ENCODE measurements at places on chromosomes 5 and 9. TPM values are rescaled to one million over a fixed set of nuclear protein-coding genes. Genes with fewer than 3 reads are reported as not detected.

GRCh38 chr5:120465436-120465961 is 1.4 kb downstream of the PRR16 start:
- peak; percentile 9 for DNase-seq

GRCh38 chr5:135228222-135228621 is 170.8 kb downstream of the MACROH2A1 start:
- DNase-seq = no peak

DNA sequence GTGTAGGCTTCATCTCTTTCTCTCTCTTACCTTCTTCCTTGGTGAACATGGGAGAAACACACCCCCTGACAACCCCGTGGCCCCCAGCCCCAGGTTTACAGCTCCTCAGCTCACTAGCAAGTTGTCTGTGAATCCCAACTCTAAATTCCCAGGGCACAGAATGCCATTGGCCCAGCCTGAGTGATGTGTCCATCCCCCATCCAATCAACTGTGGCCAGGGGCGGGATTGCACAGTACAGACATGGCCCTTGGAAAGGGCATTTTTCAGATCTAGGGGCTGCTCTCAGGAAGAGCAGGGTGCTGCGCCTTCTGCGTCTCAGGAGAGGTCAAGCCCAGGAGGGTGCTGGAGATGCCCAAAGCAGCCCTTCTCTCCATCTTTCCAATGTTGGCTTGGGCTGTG is 48.2 kb upstream of the ASS1 start:
- no peak for DNase-seq

CER1 gene
- 0.06 TPM for polyA plus RNA-seq

DNA sequence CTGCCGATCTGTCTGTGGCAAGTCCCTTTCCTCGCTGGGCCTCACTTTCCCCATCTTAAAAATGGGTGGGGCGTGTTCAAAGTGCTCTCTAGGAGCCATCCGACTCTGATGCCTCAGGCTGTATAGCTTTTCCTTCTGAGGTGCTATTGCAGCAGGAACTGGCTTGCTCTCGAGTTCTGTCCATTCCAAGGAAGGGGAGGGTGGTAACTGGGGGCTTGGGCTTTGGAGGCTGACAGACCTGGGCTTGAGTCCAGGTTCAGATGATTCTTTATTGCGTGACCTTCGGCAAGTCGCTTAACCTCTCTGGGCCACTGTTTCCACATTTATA is 139.5 kb downstream of the RGS3 start:
- no peak for DNase-seq

DNA sequence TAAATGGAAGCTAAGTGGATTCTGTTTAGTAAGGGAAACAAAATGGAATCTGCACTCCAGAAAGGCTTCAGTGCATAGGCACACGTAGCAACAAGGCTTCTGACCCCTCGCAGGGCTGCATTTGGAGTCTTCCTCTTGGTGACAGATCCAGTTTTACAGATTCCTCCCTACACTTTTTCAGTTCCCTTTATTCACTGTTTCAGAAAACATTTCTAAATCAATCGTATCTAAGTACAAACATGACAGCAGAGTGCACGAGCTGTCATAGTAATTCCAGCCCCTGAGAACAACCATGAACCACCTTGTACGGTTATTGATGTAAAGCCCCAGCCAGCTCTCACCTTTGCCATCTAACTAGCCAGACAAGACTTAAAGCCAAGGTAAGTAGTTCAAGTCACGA is 491.6 kb downstream of the SEMA5A start:
- no peak for DNase-seq

GRCh38 chr5:6439588-6440550 is 8.8 kb upstream of the UBE2QL1 start:
- DNase-seq = no peak

DNA sequence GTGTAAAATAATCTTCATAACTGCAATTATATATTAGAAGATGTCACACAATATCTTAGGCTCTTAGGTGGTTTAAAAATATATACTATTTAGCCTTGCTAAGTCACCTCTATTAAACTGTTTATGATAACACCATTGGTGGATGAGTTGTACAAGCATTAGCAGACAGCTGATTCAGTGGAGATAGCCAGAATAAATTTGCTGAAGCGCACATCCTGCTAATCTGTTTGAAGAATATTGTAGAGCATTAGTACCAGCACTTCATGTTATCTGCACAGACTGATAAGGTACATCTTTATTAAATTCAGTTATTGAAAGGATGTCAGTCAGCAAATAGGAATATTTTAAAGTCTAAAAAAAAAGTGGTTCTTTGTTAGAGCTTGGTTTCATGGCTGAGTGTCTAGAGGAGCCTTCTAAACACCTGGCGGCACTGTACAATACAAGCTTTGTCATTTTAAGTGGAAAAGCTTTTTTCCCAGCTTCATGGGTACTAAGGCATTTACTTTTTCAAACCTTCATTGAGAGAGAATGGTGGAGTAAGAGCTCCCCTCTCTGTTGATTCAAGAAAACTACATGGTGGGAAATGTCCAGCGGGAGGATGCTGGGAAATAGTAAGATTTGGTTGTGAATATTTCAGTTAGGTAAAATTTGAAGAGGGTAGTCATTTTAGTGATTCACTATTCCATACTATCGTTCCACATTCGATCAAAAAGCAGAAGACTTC is 275.1 kb downstream of the SLF1 start:
- DNase-seq = no peak

DNA sequence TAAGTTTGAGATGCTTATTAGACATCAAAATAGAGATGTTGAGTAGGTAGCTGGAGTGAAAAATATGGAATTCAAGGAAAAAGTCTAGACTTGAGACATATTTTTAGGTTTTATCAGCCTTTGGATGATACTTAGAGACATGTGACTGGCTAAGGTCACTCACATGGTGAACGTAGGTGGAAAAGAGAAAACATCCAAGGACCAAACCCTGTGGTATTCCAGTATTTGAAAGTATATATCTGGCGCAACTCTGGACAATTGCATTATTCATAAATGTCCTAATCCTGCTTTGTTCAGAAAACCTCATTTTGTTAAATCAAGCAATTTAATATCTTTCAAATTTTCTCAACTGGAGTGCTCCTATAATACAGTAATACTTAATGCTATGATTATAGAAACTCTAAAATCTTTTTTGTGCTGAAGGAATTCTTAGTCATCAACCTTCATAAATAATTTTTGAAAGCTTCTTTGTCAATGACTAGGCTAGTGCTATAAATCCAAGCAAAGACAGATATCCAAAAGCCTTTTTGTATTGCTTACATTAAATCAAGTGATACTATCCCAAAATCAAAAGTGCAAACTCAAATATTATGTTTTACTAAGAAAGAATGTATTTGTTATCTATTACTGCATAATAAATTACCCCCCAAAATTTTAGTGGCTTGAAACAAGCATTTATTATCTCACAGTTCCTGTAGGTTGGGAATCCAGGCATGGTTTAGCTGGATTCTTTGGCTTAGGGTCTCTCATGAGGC is 452.0 kb downstream of the ENC1 start:
- DNase-seq = no peak

FAM151B gene
- polyA plus RNA-seq = 1.2 TPM

FBXL7 gene
- polyA plus RNA-seq = 7.2 TPM

PTGDS gene
- 4.6 TPM for polyA plus RNA-seq

DNA sequence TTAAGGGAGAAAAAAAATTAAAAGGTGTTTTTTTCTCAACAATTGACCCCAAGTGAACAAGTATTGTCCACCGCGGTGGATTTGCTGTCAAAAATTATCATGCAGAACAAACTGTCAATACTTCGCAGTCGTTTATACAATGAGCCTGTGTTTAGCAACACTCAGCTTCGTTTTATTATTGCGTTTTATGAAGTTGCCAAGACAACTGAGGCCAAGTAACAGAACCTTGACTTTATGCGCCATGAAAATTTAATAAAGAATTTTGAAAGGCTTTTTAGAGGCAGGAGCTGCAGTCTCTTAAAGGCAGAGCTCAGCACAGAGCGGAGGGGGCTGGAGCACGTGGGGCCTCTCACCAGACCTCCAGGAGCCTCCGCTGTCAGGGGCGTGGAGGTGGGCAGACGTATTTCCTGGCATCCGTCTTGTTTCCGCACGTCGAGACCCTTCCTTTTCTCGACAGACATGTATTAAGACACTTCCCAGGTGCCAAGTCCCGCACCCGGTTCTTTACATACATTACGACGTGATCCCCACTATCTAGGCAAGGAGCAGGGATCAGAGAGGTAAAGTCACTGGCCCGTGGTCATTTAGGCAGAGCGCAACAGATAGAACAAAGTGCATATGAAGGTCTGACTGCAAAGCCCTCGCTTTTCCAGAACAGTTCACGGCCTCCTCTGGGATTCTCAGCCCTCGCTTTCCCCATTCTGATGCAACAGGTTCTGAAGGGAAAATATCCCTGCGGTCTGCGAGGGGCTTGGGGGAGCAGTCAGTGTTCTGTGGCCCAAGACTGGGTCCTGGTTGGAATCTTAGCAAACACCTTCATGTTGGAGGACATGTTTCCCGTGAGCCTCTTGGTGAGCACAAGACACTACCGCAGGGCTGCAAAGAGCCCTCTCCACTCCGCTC is 164.4 kb downstream of the DAB2IP start:
- no peak for DNase-seq

CCDC192 gene
- 0.39 TPM for polyA plus RNA-seq

GRCh38 chr9:13810510-13810909 is 503.4 kb downstream of the NFIB start:
- DNase-seq = no peak

DNA sequence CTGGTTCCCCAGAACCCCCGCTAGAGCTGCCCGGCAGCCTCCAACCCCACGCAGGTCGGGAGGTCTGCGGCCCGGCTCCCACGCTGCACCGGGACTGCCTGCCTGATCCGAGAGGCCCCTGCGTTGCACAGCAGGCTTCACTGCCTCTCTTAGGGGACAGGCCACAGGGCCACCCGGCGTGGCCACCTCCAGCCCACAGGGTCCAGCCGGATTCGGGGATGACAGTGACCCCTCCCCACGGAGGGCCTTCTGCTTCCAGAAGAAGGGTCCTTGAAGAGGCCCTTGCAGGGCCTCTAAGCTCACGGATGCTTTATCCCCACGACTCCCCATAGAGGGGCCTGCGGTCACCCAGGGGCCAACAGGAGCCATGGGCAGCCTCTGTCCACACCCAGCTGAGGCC is 66.1 kb upstream of the PPP1R26 start:
- no peak for DNase-seq

SLC25A2 gene
- 0.04 TPM for polyA plus RNA-seq

PCDHGB2 gene
- polyA plus RNA-seq = 1.0 TPM

FOXD4L5 gene
- 0.09 TPM for polyA plus RNA-seq

BTNL3 gene
- polyA plus RNA-seq = 158 TPM

DNA sequence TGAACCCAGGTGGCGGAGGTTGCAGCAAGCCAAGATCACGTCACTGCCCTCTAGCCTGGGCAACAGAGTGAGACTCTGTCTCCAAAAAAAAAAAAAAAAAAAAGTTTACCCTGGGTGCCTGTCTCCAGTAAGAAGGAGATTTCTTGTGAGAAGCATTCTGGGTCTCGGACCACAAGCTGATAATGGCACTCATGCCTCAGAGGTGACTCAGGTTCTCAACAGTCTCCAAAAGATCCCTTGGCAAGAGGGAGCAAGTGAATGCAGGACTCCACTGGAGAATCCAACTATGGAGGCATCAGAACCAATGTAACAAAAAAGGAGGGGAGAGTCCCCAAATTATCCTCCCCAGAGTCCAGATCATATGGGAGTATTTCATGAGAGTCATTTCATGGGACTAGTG is 106.0 kb upstream of the LRRTM2 start:
- DNase-seq = no peak

DNA sequence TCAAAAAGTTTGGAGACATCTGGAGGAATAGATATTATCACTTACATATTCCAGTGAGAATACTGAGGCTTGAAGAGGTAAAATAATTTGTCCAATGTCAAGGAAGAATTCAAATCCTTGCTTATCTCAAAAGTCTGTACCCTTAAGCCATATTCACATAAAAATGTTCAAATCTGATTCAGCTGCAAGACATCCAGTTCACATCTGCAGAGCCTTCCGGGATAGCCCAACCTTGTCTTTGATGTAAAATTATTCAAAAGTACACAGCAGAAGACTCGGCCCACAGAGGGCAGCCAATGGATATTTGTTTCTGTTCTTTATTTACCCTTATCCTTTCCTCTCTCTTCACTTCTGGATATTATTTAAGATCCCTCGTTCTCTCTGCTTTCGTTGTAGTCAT is 1183.8 kb upstream of the WWC1 start:
- DNase-seq = no peak

- DNase-seq = no peak
Observed at GRCh38 chr5:135564331-135564730, 14.5 kb downstream of the CXCL14 start.

DNA sequence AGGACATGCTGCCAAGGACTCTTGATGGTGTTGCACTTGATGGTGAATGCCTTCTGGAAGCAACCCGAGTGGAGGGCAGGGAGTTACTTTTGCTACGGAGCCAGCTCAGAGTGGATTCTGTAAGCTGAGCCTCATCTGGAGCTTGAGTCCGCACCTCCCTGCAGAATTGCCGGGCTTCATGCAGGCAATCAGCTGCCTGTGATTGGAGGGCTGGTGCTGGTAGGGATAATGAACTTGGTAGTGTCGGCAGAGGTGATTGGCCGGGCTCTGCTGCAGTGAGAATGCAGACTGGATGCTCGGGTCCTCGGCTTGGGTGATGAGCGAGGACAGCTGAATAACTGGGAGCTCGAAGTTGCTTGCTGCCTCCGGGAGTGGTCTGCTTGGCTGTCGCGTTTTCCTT is 23.1 kb downstream of the SLC25A25 start:
- DNase-seq = peak; percentile 64

FSTL4 gene
- polyA plus RNA-seq = 1.4 TPM

- peak; percentile 43 for DNase-seq
Observed at GRCh38 chr5:126368239-126368812, 54.9 kb upstream of the GRAMD2B start.

DNA sequence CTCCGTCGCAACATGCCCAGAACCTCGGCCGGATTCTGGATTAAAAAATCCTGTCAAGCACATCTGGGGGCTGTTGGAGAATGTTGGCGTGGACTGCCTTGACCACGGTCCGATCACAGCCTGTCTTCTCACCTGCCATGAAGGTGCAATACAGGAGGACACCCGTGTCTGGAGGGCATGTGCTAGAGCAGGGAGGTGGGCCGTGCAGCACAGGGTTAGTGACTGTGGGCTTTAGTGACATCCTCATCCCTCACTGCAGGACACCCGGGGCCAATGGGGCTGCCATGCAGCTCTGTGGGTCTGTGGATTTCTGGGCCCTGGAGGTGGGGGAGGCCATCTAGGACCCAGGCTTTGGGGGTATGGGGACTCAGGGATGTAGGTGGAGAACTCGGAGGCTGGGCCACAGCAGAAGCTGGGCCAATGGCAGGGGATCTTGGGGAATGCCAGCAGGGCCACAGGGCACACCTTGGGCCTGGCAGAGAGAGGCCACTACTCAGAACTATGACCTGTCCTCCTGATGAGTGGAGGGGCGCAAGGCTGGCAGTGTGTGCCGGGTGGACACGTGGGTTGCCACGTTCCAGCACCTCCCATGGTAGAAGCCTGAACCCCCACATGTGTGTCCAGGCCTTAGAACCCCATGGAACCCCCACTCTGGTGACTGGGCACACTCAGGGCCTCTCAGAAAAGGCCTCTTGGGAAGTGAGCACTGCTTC is 23.3 kb downstream of the ZDHHC11B start:
- DNase-seq = no peak

ARSI gene
- 2.2 TPM for polyA plus RNA-seq

HCN1 gene
- 0.18 TPM for polyA plus RNA-seq

WDR55 gene
- 19.9 TPM for polyA plus RNA-seq
